ENCODE measurements at places on chromosomes 7 and 10.

- DNase-seq = no peak
These were observed 102.1 kb downstream of the CXCL12 start for GRCh38 chr10:44282626-44283300.

DNA sequence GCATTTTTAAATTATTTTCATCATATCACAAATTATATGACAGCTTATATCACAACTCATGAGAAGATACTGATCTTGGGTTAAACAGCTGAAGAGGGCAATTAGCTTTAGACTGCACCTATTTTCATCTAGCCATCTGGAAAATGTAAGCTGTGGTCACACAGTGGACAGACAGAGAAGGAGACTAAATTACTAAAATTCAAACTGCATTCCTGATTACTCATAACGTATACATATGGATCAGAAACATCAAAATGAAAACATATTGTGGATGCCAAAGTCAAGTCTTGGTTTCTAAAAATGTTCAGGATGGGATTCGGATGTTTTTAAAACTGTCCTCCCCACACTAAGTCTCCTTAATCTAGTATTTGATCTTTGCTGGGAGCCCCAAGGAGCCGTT, 6.6 kb downstream of the BBIP1 start:
- DNase-seq = peak; percentile 63

- DNase-seq = no peak
These were observed 4.6 kb downstream of the GPR15LG start for GRCh38 chr10:84178160-84178609.

GRCh38 chr10:128044961-128045832, 81.0 kb downstream of the MKI67 start:
- DNase-seq = no peak

DNA sequence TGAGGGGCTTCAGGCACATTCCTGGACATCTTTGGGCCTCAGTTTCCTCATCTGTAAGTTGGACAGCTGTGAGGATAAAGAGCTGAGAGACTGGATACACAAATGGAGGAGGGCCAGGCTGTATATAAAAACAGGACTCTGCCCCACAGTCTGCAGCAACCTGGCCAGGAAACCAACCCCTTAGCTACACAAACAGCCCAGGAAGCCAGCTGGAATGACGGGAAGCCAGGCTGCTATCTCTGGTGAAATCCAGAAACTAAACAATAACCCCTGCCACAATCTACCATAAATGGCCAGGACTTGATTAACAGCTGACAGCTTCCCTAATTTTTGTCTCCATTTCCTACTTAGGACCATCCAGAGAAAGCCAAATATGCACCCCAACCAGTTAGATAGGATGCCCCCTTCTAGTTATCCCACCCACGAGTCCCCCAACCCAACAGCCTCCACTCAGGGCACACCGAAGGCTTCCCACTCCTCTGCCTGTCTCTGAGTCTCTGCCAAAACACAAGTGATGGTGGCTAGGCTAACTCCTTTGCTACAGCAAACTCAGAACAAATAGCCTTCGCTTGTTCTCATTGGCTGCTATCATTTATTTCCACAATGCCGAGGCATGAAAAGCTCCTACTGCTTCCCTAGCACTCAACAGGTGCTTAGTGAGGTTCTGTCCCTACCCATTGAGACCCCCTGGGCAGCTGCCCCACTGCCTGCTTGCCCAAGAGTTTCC, 110.0 kb upstream of the TCF7L2 start:
- no peak for DNase-seq

GRCh38 chr7:29989257-29989995, at the start of gene SCRN1:
TSS of gene SCRN1 (minus strand) at chr7:29989801. CDS start at chr7:29969067, 20,734 bp downstream.
- DNase-seq = no peak

DNA sequence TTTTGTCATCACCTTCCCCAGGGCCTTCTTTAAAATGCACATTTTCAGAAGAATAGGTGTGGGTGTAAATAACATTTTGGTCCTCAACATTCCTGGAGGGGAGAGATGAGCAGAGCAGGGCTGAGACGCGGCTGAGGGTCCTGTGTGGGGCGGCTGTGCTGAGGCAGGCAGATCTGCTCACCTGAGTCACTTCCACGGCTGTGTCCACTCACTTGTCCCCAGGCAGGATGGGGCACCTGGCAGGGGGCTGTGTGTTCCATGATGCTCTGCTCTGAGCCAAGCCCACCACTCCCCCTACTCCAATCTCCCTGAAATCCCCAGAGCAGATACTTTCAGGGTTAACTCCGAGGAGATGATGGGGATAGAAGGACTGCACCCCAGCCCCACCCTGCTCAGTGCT, 93.8 kb downstream of the GLRX3 start:
- DNase-seq = no peak

DNA sequence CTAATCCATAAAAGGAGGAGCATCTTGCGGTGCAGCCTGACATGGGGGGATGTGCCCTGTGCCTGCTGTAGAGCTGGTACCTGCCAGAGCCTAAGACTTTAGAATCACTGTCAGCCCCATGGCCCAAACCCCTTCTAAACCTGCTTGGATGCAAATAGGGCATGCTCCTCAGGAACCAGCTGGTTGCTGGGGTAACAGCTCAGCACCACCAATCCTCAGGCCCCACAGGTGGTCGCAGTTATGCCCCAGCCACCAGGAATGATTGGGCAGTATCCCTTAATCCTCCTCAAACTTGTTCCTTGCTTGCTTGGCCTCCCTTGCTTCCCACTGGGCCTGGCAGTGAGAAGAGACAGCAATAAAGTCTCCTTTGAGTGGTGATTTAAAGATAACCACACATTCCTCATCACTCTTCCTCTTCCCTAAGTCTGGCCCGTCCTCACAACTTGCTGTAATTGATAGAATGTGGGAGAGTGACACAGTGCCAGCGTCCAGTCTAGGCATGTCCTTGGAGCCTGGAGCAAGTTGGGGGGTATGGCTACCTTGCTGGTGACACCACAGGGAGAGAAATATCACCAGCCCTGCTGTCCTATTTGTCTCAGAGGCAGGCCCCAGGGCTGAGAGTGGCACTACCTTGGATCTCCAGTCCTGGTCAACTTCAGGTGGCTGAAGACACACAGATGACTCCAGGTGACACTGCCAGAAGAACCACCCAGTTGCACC, 43.0 kb downstream of the VSTM4 start:
- DNase-seq = no peak

- DNase-seq = no peak
These were observed 1.7 kb downstream of the ADAP1 start for GRCh38 chr7:952548-953441.

GRCh38 chr7:7672545-7673239, 32.1 kb downstream of the UMAD1 start:
- DNase-seq = no peak

GRCh38 chr7:148161776-148162175, 428.8 kb upstream of the C7orf33 start:
- no peak for DNase-seq

DNA sequence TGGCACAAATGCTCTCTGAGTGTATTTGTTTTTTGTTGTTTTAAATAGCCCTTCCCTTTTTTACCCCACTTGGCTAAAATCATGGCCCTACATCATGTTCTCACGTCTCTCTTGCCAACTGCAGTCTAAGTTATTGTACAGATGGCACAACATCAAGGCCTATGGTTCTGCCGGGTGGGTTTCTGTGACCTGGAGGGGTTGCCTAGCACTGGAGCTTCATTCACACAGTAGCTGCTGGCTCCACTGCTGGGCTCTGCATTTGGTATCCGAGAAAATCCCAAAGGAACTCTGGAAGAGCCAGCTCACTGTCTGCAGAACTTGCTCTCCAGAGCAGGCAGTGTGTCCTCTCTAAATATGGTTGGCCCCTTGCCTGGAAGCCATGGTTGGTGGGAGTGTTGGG, 120.6 kb downstream of the LRRC4 start:
- DNase-seq = no peak

- no peak for DNase-seq
These were observed 698.6 kb upstream of the NRP1 start for GRCh38 chr10:34033078-34033477.

DNA sequence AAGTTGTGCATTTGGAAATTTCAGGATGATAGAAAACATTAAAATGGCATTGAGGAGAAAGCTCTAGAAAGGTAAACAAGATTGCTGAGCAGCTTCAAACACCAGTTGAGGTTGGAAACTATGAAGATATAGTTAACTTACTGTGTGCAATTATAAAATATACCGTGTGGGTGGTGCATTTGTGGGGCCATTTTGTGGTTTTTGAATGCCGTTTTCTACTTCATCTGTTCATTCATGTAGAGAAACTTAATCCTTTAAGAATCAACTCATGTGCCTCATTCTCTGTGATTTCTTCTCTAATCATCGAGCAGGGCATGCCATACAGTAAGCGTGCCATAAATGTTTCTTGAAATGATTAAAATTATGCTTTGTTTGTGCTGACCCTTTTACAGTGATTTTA, 232.8 kb upstream of the TEX47 start:
- DNase-seq = no peak

DNA sequence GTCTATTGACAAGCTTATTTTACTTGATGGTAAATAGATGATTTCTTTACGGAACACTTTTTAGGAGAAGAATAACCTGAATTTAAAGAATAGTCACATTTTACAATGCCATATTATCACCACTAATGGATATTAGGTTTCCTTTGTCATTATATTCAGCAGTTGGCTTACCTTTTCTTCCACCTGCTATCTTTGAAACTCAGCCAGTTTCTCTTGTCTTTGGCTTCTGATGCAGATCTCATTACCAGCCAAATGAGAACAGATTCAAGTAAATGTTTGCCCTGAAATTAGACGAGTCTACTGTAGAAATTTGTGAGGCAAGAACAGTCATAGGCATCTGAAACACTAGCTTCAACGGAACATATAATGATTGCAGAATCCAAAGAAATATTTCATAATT, 85.5 kb upstream of the OIT3 start:
- DNase-seq = no peak

GRCh38 chr10:43304687-43305333, 37.9 kb upstream of the RASGEF1A start:
- peak; percentile 19 for DNase-seq

GRCh38 chr7:49060743-49061142, 136.4 kb downstream of the CDC14C start:
- DNase-seq = no peak

DNA sequence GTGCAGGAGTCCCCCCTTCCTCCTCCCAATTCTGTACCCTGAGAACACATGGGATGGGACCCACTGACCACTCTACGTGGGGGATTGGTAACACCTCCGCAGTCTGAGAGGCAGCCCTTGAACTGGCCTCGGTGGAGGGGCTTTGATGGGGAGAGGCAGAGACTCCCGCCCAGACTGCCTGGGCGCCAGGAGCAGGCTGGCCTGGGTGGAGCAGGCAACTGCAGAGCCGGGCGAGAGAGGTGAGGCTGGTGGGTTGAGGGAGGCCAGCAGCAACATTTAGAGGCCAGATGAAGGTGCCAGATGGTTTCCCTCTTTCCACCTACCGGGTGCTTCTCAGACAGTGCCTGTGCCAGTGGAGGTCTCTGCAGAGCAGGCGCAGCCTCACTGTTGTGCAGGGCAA, 30.7 kb upstream of the ZNF467 start:
- no peak for DNase-seq

DNA sequence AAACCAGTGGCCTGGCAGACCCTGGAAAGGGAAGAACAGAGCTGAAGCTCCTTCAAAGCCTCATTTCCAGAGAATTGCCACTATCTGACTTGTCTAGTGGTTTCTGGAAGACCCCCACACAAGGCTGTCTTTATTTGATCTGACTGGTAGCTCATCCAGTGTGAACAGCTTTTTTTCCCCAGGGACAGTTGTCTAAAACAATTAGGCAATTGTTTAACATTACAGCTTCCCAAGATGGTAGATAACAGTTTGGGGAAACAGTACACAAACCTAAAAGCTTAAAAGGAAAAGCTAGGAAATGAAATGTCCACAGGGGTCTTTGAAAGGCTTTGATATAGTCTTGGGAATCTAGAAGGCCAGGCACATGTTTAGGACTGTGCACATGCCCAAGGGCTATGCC, 203.4 kb upstream of the CTBP2 start:
- DNase-seq = no peak

DNA sequence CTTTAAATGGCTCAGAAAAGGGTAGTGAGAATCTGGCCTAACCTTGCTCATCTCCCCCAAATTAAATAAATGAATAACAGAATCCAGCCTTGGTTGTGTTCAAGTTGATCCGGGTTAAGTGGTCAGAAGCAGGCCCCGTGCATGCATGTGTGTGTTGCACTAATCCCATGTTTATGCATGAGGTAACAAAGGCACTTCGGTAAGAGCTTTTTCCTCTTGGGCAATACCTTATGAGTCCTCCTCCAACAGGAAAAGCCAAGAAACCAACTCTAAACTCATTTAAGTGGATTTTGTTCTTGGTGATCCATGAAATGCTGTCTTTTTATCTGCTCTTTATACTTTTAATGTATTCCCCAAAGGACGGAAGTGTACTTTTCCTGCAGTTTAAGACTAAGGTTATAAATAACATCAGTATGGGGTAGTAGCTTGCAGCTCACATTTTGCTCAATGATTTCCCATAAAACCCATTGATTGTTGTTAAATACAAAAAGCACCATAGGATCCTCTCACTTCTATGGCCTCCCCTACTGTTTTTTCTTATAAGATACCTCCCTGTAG, 104.9 kb upstream of the YAE1 start:
- no peak for DNase-seq

All from HFFc6 (cell line).